ENCODE measurements at places on chromosomes 12 and 14.

- DNase-seq: no peak
These were observed 121.6 kb downstream of the PHLDA1 start for GRCh38 chr12:75909714-75910656.

- peak; percentile 62 for DNase-seq
These were observed 3.1 kb downstream of the FAM222A start for GRCh38 chr12:109716512-109717389.

GRCh38 chr12:75822416-75822815 lies 209.2 kb downstream of the PHLDA1 start:
- DNase-seq: peak; percentile 40

- no peak for DNase-seq
These were observed 33.1 kb upstream of the FBXO34 start for GRCh38 chr14:55238019-55238680.

DNA sequence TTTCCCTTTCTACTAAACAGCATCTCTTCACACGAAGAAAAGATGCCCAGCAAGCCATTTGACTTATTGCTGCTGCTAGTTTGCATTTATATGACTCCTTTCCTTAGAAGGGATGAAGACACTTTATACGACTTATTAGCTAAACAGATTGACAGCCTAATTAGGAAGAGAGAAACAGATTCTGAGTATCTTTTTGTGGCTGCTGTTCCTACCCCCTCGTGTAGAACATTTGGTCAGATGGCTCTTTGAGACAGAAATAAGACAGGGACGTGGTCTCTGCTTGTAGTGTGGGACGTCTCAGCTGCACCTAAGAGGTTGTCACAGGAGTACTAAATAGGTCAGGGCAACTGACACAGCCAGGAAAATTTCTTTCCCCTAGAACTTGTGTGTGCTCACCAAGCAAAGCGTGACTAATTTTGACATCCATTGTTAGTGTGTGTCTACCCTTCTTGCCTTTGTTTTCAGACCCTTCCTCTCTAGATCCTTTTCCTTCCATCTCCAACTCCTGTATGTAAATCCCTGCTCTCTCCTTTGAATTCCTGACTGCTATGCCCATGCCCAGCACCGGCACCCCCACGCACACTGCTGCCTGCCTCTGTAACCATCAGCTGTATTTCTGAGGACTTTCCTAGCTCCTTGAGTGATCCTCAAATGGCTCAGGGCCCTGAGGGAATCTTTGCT lies 83.2 kb downstream of the DAD1 start:
- DNase-seq: no peak

GRCh38 chr14:30791522-30792351 lies 82.6 kb upstream of the COCH start:
- no peak for DNase-seq

GRCh38 chr12:122687086-122687485 lies 16.1 kb downstream of the HCAR2 start:
- DNase-seq: peak; percentile 3

DNA sequence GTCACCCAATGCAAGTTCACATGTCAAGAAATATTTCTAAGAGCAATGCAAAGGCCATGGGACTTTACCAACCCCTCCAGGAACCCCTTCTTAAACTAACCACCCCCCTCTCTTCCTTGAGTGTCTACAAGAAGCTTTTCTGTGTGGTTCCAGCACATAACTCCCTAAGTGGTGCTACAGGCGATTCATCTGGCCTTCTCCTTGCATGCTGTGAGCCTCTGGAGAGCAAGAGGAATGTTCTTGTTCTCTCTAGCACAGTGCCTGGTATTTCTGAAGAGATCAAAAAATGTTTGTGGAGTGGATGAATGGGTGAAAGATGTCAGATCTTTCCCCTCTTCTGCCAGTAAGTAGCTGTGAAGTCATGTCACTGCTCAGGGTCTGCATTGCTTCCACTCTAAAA lies 5.9 kb upstream of the RNASE12 start:
- no peak for DNase-seq

DNA sequence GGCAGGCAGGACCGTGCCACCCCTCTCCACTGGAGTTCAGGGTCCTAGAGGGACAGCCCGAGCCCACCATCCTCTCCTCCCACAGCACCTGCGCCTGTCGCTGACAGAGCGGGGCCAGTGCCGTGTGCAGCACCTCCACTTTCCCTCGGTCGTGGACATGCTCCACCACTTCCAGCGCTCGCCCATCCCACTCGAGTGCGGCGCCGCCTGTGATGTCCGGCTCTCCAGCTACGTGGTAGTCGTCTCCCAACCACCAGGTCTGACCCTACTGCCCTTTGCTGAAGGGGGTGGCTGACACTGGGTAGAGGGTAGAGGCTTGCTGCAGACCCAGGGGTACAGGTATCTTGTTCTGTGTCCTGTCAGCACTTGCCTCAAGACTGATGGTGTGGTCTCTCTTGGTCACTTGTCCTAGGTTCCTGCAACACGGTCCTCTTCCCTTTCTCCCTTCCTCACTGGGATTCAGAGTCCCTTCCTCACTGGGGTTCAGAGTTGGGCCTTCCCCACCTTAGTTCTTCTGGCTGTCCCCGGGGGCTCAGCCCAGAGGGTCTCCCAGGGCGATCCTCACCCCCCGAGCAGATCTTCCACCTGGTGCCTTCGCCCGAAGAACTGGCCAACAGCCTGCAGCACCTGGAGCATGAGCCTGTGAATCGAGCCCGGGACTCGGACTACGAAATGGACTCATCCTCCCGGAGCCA lies 42.0 kb downstream of the SH2B3 start:
- no peak for DNase-seq

GRCh38 chr14:100267990-100268389 lies 29.0 kb downstream of the YY1 start:
- DNase-seq: no peak

- DNase-seq: no peak
These were observed 105.2 kb upstream of the RPH3A start for GRCh38 chr12:112686373-112686772.

DNA sequence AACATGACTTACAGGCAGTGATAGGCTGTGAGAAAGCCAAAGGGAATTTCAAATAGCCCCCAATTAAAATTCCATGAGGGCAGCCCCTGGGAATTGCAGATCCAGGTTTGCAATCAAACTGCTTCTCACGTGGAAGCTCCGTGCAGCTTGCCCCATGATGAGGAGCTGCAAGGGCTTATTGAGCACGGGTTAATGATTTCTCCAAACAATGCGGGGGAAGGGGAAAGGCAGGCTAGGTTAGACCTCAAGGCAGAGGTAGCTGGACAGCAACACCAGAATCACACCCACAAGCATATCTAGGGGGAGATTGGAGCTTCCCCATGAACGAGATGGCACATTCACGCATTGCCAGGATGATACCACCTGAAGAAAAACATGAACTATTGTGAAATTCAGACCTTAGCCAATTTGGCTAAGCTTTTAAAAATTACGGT lies 5.0 kb upstream of the DUSP6 start:
- no peak for DNase-seq

DNA sequence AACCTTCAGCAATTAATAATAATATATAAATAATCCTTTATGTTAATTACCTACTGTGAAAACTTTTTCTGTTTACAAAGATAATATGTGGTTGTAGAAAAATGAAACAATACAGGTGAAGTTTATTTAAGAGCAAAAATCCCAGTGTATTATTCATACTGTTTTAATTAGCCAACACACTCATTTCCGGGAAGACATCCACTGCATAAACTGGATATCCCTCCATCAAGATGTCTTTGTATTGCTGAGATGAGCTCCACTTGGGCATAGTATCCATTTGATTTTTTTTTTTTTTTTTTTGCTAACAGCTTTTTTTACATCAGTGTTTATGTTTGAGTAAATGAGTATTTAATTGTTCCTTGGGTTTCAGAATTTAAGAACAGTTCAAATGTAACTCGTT lies 13.7 kb upstream of the DERA start:
- peak; percentile 43 for DNase-seq

- DNase-seq: no peak
These were observed 1.7 kb downstream of the PSMB11 start for GRCh38 chr14:23043754-23044153.

DNA sequence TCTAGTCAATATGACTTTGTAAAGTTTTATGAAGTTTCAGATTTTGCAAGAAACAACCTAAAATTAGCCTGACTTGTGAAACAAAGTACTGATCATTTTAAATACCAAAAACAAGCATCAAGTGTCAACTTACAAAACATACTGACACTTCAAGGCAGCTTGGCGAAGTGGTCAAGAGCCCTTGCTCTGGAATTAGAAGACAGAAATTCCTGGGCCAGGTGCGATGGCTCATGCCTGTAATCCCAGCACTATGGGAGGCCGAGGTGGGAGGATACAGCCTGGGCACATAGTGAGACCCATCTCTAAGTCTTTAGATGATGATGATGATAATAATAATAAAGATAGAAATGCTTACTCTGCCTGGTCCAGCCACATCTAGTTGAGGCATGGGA lies 45.4 kb upstream of the NR2C1 start:
- DNase-seq: no peak

DNA sequence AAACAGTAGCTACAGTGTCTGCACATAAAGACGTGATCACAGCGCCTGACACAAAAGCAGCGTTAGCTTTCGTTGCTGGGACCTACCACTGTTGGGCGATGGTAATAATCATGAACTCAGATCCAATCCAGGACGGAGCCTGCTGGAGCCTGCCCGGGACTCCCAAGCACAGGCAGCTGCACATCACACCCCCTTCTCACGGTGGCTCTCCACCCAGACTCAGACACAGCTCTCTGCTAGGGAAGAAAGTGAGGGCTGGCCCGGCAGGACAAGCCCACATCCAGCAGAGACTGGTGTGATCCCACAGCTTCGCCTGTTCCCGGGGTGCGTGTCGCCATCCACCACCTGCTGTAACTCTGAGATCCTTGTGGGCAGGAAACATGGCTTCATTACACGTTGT lies 49.9 kb upstream of the FOXN3 start:
- peak; percentile 8 for DNase-seq

DNA sequence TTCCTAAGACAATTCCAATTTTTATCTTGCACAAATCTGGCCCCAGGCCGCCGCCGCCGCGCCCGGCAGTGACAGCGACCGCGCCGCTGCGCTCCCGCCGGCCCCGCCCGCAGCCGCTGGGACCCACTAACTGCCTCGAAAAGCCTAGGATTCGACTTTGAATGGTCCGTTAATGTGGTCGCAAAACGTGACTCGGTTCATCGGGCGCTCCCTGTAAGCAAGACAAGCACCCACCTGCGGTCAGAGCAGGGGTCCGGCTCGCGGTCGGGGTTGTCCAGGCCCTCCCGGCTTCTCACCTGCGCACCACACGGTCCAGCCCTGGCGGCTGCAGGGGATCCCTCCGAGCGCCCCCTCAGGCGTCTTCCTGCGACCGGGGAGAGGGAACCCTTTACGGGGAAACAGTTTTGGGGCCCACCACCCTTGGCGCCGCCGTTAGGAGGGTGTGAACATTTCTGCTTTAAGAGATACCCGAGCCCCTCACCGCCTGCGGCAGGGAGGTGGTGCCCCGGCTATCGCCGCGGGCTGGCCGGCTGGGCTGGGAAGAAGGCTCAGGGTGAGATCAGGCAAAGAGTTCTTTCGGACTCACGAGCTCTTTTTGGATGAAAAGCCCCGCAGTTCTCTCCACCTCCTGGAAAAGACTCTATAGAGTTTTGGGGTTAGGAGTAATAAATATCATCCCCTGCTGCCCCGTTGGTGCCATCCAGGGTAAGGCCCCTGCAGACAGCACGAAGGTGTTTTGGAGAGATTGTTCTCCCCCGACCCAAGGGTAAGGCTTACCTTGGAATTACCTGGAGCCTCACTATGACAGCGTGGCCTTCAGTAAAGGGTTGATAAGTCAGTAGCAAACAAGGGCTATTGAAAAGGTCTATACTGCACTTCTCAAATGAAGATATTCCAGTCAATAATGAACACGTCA lies 13.6 kb upstream of the FOXJ2 start:
- no peak for DNase-seq

DNA sequence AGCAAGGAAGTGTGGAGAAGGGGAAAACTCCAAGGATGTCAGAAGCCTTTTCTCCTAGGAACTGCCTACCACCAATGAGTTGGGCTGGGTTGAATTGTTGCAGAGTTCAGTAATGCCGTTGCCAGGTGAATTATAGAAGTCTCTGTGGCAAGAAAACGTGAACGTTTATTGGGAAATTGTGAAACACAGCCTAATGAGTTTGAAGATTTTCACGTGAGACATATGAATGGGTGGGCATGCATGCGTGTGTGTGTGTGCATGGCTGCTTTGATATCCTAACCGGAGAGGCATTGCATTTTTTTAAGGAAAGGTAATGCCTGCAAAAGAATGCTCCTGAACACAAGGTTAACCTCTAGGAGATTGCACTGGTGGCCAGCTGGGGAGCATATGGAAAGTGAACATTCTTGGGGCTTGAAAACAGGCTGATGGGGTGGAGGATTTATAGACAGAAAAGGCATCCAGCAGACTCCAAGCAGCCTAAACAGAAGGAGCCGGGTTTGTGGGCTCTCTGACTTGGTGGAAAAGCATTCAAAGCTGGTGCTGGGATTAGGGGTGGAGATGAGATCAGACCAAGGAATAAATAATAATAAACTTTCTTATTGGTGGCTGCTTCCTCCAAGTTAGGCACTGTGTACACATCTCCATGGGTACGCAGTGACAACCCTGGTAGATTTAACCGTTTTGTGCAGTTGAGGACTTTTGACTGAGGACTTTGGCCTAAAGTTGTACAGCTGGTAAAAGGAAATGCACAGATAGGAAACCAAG lies 67.8 kb downstream of the NTF3 start:
- DNase-seq: peak; percentile 98

DNA sequence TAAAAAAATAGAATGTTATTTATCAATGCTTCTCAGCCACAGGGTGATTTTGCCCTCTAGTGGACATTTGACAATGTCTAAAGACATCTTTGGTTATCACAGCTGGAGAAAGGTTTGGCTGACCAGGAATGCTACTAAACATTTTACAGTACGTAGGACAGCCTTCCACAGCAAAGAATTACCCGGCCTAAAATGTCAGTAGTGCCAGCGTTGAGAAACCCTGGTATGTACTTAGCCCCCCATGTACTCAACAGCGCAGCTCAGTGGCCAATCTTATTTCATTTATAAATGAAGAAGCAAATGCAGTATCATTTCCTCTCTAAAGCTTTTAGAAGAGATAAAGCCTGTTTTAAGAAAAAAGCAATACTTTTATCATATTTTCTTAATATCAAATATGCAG lies 5.8 kb downstream of the MARK3 start:
- peak; percentile 92 for DNase-seq

- DNase-seq: no peak
These were observed 583.6 kb downstream of the BCL11B start for GRCh38 chr14:98688446-98688845.

DNA sequence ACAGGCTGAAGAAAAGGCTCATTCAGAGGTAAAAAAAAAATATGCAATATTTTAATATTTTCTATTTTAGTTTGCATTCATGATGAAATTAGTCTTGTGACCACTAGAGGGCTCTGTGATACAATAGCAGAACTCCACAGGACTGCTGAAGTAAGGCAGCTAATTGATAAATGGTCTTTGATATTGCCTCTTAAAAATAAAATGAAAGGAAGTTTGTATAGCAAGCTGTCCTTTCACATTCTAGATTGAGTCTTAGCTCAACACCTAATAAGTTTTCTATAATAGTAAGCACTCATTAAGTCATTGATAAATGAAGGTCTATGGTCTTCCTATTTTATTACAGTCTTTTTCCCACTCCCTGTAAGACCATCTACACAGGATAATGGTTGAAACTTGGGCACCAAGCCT lies 315.7 kb downstream of the NAV3 start:
- peak; percentile 60 for DNase-seq

All from AG10803 (cell line).